ENCODE measurements at places on chromosomes 3 and 15.

DNA sequence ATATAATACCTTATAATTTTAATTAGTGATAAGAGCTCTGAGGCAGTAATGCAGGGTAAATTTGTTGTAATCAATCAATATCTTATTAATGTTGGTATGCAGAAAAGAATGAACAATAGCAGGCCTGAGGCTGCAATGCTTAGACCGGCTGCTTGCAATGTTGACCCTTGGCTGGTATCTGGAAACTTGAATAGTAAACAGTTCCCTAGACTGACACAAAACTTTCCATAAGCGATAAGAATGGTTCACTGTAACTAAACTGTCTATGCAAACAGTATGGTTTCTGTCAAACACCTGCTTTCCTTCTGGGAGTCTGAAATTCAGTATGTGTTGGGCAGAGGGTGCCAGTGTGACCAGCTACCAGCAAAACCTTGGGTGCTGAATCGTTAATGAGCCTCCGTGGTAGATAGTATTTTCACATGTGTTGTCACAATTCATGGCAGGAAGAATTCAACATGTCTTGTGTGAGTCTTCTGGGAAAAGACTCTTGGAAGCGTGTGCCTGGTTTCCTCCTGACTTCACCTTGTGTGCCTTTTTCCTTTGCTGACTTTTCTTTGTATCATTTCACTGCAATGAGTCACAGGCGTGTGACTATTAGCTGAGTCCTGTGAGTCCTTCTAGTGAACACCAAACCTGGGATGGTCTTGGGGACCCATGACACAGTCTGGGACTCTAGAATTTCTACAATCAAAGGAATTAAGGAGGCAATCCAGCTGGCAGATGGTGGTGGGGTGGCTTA is 30.7 kb upstream of the CLRN1 start:
- peak; percentile 53 for DNase-seq

DNA sequence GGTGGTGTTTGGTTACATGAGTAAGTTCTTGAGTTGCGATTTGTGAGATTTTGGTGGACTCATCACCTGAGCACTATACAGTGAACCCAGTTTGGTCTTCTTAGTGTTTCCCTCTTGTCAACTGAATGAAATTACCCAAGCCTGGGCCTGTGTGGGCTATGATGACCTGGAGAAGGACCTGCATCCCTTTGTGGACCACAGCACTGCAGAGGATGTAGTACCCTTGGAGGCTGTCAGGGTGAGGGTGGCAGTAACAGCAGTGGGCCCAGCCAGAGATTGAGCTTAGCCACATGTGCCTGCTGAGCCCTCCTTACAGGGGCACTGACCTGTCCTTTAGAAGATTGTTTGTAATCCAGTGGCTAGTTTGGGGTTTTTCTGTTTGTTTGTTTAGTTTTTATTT is 250.1 kb upstream of the TRIM42 start:
- DNase-seq, result no peak

DNA sequence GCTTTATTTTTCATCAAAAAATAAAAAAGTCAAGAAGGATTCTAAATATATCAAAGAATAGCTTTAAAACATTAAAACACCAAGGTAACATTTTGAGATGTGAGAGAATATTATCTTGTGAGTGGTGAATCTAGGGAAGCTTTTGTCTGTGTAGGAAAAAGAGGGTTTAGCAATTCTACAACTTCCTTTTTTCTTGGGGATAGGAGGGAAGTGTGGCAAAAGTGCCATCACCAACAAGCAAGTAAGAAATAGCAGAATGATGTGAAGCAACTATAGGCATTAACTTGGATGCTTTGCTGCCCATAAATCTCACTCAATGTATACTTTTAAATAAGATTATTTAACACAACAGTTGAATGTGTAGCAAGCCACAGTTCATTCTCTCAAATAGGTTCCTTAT is 57.8 kb upstream of the SUCLG2 start:
- no peak for DNase-seq

DNA sequence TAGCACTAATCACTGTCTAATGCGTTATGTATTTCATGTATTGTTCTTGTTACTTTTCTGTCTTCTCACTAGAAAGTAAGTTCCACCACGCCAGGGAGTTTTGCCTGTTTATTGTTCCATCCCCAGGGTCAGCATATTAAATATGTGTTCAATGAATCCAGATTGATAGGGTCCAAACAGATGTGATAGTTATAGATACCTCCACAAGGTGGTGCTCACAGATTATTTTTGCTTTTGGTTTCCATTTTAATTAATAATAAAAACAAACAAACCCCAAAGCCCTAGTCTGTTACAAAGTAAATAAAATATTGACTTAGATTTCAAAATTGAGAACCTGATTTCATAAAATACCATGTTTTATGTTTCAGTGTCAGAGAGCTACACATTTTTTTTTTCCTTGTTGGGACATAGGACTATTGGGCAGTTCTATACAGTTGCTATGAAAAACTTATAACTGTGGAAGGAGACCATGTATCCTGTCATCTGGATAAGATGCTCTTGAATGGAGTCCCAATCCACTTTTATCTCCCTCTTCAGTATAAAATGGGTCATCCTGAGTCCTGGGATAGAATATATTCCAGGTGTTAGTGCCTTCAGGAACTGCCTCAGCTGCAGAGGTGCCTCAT is 12.4 kb downstream of the OTOL1 start:
- DNase-seq, result peak; percentile 28

GRCh38 chr3:196378146-196378841 is 40.1 kb upstream of the TM4SF19 start:
- DNase-seq, result peak; percentile 3

DNA sequence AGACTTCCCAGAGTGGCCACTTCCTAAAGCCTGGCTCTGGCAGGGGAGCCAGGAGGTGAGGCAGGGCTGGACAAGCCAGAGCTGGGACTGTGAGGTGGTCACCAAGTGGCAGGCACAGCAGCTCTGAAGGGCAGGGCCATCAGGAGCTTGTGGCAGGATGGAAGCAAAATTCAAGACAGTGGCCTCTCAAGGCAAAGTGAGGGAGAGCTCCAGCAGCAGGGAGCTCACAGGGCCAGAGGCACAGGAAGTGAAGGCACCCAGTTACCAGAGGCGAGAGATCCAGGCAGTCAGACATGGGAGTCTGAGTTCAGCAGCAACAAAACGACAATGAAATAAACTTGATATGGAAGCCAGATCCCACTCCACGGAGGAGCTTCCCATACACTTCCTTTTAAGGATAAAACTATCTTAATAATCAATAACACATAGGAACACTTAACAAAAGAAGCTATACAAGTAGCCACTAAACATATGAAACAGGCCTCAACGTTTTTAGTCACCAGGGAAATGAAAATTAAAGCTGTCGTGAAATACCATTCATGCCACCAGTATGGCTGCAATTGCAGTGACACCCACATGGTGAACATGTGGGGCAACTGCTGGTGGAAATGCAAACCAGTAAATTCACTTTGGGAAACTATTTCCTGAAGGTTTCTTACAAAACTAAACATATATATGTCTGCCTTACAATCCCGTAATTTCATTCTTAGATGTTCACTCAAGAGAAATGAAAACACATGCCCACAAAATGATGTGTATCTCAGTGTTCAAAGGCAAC is 35.4 kb upstream of the TMEM158 start:
- no peak for DNase-seq

DNA sequence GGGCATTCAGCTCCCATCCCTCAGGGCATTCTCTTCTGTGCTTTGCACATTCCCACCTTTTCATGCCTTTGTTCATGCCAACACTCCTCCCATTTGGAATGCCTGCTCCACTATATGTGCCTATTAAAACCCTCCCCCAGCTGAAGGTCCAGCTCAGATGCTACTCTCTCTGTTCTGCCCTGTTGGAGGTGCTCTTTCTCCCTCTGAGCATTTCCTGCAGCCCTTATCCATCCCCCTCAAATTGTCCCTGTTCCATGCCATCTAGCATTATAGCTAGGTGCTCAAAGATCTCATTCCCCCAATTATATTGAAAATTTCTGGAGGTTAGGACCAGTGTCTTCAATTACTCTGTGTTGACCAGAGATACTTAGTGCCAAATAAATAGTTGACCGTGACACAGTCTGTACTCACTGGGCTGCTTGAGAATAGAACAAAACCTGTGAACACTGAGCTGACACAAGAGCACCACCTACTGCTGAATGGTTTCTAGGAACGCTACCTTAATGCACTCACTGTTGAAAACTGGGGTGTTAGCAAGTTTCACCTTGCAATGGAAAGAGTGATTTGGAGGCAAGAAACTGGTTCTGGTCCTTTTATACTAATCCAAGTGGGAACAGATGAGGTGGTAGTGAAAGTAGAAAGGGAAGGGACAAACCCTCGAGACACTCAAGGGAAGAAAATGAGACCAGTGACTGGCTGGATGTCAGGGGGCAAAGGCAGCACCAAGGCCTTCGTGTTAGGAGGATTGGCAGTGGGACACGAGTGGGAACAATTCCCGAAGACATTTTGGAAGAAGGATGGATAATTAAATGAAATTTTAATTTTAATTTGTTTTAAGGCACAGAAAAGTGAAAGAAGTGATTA is 289.8 kb upstream of the ROPN1 start:
- peak; percentile 63 for DNase-seq

- peak; percentile 56 for DNase-seq
Observed at GRCh38 chr15:85785887-85786780, 8.6 kb downstream of the KLHL25 start.

DNA sequence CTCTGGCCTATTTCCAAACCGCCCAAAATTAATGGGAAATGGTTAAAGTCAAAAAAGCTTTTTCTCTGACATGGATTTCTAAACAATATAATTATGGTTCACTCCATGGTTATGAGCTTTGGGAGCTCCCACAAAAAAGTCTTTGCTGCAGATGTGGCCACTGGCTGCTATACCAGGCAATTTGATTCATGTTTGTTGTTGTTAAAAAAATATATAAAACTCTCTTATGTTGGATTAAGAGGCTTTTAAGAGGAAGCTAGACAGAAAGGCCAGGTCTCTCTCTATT is 258.6 kb downstream of the TIGIT start:
- DNase-seq, result no peak

GRCh38 chr15:36961956-36962355 is 138.4 kb downstream of the MEIS2 start:
- no peak for DNase-seq

GRCh38 chr3:133230195-133230594 is 169.7 kb upstream of the BFSP2 start:
- DNase-seq, result no peak

DNA sequence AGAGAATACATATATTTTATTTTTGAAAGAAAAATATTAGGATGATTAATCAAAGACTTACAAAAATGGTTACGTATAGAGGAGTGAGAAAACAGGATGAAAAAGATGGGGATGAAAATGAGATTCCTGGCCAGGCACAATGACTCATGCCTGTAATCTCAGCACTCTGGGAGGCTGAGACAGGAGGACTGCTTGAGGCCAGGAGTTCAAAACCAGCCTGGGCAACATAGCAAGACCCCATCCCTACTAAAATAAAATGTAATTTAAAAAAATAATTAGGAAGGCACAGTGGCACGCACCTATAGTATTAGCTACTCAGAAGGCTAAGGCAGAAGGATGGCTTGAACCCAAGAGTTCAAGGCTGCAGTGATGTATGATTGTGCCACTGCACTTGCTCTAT is 11.9 kb downstream of the MYO9A start:
- no peak for DNase-seq

GRCh38 chr3:377158-377561 is 180.6 kb downstream of the CHL1 start:
- peak; percentile 62 for DNase-seq

- no peak for DNase-seq
Observed at GRCh38 chr15:70486012-70486411, 277.3 kb downstream of the UACA start.

DNA sequence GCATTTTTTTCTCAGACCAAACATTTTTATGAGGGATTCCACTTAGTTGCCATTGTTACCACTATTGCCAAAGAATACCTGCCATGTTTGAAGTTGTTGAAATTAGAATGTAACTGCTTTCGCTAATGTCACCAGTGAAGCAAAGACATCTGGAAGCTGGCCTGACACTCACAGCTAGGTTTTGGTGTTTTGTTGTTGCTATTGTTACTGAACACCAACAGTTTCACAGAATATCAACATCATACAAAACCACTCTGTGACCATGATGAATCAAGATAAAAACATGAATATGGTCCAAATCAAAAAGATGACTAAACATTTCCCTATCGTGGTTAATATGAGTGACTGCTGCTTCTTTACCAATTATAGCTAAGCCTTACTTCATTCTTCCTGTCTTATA is 6.9 kb upstream of the CFAP20DC start:
- DNase-seq, result peak; percentile 32

DNA sequence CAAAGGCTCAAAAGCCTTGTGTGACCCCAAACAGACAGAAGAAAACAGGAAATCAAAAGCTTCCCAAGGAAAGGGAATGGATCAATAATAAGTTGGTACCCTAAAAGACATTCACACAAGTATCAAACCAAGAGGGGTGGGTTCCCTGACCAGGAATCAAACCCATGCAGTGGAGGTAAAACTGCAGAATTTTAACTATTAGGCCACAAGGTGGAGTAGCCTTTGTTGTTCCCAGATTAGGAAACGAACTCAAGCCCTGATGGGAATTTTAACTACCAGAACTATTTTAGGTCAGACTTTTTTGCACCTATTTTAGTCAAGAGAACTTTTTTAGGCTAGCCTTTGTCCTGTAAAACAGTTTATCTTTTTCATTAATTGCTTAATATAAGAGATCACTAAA is 31.4 kb downstream of the SETMAR start:
- DNase-seq, result no peak

- DNase-seq, result peak; percentile 84
Observed at GRCh38 chr15:36362509-36362915, 216.9 kb upstream of the CDIN1 start.

DNA sequence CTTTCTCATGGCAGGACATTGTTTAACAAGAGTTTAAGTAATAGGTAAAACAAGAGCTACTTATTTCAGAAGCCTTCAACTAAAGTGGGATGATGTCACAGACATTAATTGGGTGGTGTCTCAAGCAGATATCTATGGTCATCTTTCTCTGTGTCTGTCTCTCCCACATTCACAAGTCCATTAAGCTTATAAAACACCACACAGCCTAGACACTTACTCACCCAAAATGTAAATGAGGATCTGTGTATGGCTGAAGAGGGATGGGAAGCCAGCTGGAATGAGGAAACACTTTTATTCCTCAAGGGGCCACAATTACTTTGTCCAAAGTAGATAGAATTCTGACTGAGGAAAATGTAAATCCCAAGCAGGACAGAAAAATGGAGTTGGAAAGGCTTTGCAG is 183.8 kb downstream of the THRB start:
- no peak for DNase-seq

- DNase-seq, result peak; percentile 18
Observed at GRCh38 chr3:169907476-169907875, 3.9 kb upstream of the SAMD7 start.

GRCh38 chr3:153247331-153248330 is 85.6 kb downstream of the RAP2B start:
- DNase-seq, result peak; percentile 25

GRCh38 chr15:53716909-53717876 is 42.3 kb downstream of the WDR72 start:
- DNase-seq, result peak; percentile 4
